ENCODE measurements at places on chromosomes 12 and 14. TPM values are rescaled to one million over a fixed set of nuclear protein-coding genes. Genes with fewer than 3 reads are reported as not detected.

DNA sequence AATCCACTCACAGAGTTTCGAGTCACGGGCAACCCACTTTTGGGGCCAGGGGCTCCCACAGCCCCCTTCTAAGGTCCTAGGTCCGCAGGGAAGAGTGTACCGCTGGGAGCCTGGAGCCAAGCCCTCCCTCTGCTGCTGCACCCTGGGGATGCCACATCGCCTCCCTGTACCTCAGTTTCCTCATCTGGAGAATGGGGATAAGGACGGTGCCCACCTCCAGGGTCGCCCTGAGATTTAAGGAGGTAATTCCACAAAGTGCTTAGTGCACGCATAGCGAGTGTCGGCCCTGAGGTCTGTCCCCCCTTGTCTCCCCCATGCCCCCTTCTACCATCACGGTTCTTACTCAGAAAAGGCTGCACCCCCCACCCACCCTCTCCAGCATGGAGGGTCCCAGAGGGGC, 35.5 kb downstream of the NCOR2 start:
- no peak overlapping the region for H3K27ac ChIP-seq
- peaks cover 5% of the 10 kb centered on the region for H3K4me1 ChIP-seq
- peaks cover 8% of the 10 kb centered on the region for H3K36me3 ChIP-seq
- no peak for DNase-seq

GRCh38 chr12:44286821-44287505, 451.1 kb downstream of the TMEM117 start:
- no peaks in the 10 kb centered on the region for H3K36me3 ChIP-seq
- DNase-seq = no peak
- no peak overlapping the region for H3K4me3 ChIP-seq
- H3K4me1 ChIP-seq = no peaks in the 10 kb centered on the region

- no peaks in the 10 kb centered on the region for H3K36me3 ChIP-seq
- no peak overlapping the region for H3K4me3 ChIP-seq
- no peak for DNase-seq
- peaks cover 80% of the 10 kb centered on the region for H3K27me3 ChIP-seq
Observed at GRCh38 chr12:116880213-116880816, 926 bp downstream of the HRK start.

DNA sequence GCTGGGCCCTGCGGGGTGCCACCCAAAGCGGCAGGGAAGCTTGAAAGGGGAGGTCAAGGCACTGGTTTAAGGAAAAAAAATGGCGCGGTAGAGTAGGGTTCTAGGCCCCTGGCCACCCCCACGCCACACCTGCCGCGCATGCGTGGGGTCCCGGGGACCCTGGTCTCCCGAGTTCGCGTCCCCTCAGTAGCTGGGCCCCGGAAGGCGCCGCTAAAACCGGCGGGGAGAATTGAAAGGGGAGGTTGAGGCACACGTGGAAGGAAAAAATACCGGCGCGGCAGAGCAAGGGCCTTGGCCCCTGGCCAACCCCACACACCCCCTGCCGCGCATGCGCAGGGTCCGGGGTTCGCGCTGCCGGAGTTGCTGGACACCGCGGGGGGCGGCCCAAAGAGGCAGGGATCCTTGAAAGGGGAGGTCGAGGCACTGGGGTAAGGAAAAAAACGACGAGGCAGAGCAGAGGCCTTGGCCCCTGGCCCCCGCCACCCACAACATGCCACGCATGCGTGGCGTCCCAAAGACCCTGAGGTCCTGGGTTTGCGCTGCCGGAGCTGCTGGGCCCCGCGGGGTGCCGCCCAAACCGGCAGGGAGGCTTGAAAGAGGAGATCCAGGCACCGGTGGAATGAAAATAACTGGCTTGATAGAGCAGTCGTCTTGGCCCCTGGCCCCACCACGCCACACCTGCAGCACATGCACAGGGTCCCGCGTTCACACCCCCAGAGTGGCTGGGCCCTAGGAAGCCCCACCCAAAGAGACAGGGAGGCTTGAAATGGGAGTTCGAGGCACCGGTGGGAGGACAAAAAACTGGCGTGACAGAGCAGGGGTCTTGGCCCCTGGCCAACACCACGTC, 314.5 kb downstream of the ALG10 start:
- H3K27ac ChIP-seq = no peak overlapping the region
- H3K27me3 ChIP-seq = no peaks in the 10 kb centered on the region
- no peaks in the 10 kb centered on the region for H3K4me1 ChIP-seq
- H3K4me3 ChIP-seq = no peak overlapping the region
- no peaks in the 10 kb centered on the region for H3K36me3 ChIP-seq
- no peak for DNase-seq

GRCh38 chr12:62044450-62045135, 215.6 kb upstream of the USP15 start:
- no peak overlapping the region for H3K27ac ChIP-seq
- H3K4me3 ChIP-seq = no peak overlapping the region
- no peak for DNase-seq
- no peaks in the 10 kb centered on the region for H3K4me1 ChIP-seq
- no peaks in the 10 kb centered on the region for H3K36me3 ChIP-seq

- no peak for DNase-seq
- H3K27me3 ChIP-seq = no peaks in the 10 kb centered on the region
- no peaks in the 10 kb centered on the region for H3K4me1 ChIP-seq
- H3K27ac ChIP-seq = no peak overlapping the region
- peaks cover 39% of the 10 kb centered on the region for H3K36me3 ChIP-seq
- no peak overlapping the region for H3K4me3 ChIP-seq
Observed at GRCh38 chr14:104881369-104881979, 16.4 kb downstream of the CEP170B start.

GRCh38 chr14:73888460-73888725, 1.7 kb downstream of the ZNF410 start:
- no peak for DNase-seq
- H3K4me3 ChIP-seq = no peak overlapping the region
- H3K27ac ChIP-seq = no peak overlapping the region
- H3K4me1 ChIP-seq = peaks cover 2% of the 10 kb centered on the region

PLA2G1B gene
- total RNA-seq = not detected

- DNase-seq = no peak
- H3K27me3 ChIP-seq = no peaks in the 10 kb centered on the region
- H3K36me3 ChIP-seq = no peaks in the 10 kb centered on the region
- H3K27ac ChIP-seq = no peak overlapping the region
- no peaks in the 10 kb centered on the region for H3K4me1 ChIP-seq
Observed at GRCh38 chr14:23269193-23269592, 16.7 kb downstream of the HOMEZ start.

DNA sequence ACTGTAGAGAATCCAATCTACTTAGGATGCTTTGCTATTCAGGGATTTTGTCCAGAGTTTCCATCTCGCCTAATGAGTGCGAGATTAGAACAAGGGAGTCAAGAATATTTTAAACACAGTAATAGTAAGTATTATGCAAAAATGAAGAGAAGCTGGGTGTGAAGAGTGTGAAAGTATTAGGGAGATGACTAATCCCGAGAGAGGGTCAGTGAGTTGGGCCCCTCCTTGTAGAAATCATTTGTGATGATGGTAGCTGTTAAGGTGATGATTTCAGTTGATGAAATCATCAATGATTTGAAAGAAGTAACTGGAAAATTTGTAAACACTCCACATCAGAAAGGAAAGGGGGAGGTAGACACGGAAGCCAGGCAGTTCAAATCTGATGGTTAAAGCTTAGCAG, 478.9 kb upstream of the MGAT4C start:
- H3K4me1 ChIP-seq = no peaks in the 10 kb centered on the region
- H3K4me3 ChIP-seq = no peak overlapping the region
- H3K36me3 ChIP-seq = no peaks in the 10 kb centered on the region
- H3K27ac ChIP-seq = no peak overlapping the region
- no peak for DNase-seq
- no peaks in the 10 kb centered on the region for H3K27me3 ChIP-seq

TMEM132D gene
- not detected for total RNA-seq

DNA sequence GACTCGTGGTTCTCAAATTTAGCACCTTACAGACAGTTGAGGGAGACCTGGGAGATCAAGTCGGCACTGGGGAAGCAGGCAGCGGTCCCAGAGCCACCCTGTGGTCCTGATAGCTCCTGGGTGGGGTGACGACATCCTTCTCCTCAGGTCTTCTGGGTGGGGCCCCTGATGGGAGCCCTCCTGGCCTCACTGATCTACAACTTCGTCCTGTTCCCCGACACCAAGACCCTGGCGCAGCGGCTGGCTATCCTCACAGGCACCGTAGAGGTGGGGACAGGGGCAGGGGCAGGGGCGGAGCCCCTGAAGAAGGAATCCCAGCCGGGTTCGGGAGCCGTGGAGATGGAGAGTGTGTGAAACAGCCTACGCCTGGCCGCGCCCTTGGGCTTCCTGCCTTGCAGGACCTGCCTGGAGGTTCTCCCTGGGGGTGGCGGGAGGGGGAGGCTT, 2.6 kb downstream of the AQP6 start:
- DNase-seq = no peak
- H3K27me3 ChIP-seq = peaks cover 22% of the 10 kb centered on the region
- no peaks in the 10 kb centered on the region for H3K36me3 ChIP-seq
- no peak overlapping the region for H3K27ac ChIP-seq
- H3K4me1 ChIP-seq = no peaks in the 10 kb centered on the region
- no peak overlapping the region for H3K4me3 ChIP-seq

- H3K36me3 ChIP-seq = no peaks in the 10 kb centered on the region
- no peak for DNase-seq
- H3K4me3 ChIP-seq = no peak overlapping the region
- H3K27me3 ChIP-seq = no peaks in the 10 kb centered on the region
- H3K4me1 ChIP-seq = no peaks in the 10 kb centered on the region
Observed at GRCh38 chr12:45089411-45090075, 38.6 kb upstream of the DBX2 start.

GRCh38 chr12:14710632-14711320, 14.4 kb upstream of the GUCY2C start:
- DNase-seq = no peak
- no peak overlapping the region for H3K4me3 ChIP-seq
- no peaks in the 10 kb centered on the region for H3K4me1 ChIP-seq

GRCh38 chr12:103368167-103368566, 127.6 kb downstream of the C12orf42 start:
- H3K27me3 ChIP-seq = no peaks in the 10 kb centered on the region
- H3K4me3 ChIP-seq = no peak overlapping the region
- H3K36me3 ChIP-seq = no peaks in the 10 kb centered on the region
- no peak overlapping the region for H3K27ac ChIP-seq

DNA sequence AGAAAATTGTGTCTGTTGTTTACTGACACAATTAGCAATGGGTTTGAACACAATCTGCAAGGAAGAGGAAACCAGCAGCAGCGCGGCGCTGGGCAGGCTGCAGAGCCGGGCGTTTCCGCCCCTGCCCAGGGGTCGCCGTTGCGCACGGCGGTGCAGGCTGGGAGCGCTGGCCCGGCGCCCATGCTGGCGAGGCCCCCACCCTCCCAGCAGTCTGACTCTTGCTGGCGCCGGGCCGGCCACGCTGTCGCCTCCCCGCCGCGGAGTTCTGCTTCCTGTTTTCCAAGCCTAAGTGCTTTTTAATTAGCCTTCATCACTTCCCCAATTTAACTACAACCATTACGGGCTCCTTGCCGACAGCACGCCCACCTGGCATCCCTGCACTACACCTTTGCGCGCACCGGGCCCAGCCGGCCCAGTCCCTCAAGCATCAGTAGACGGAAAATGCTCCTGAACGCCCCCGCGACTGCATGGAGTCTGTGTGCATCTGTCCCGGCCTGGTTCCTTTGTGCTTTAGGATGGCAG, 212.1 kb downstream of the GXYLT1 start:
- peak overlapping the region; percentile 25 for H3K4me3 ChIP-seq
- H3K36me3 ChIP-seq = no peaks in the 10 kb centered on the region
- no peaks in the 10 kb centered on the region for H3K27me3 ChIP-seq
- H3K4me1 ChIP-seq = no peaks in the 10 kb centered on the region

SERPINA10 gene
- not detected for total RNA-seq

AQP2 gene
- total RNA-seq = not detected

- H3K4me1 ChIP-seq = peaks cover 25% of the 10 kb centered on the region
- H3K27ac ChIP-seq = no peak overlapping the region
- no peaks in the 10 kb centered on the region for H3K27me3 ChIP-seq
- no peak overlapping the region for H3K4me3 ChIP-seq
- no peak for DNase-seq
Observed at GRCh38 chr12:47777741-47778558, 4.9 kb downstream of the SLC48A1 start.

ZC3H14 gene
- total RNA-seq = 103 TPM

All from IMR-90 (cell line).